ENCODE measurements at places on chromosomes 4 and X. TPM values are rescaled to one million over a fixed set of nuclear protein-coding genes. Genes with fewer than 3 reads are reported as not detected.
A peak's percentile ranks its signal among the peaks of the same experiment; 100 is the strongest.

The FAM47A gene
- polyA plus RNA-seq = not detected

The L1CAM gene
- polyA plus RNA-seq = 0.22 TPM

GRCh38 chr4:74768857-74769525, 25.3 kb downstream of the BTC start:
- H3K27ac ChIP-seq = no peak overlapping the region
- no peak for DNase-seq
- H3K36me3 ChIP-seq = no peaks in the 10 kb centered on the region
- H3K27me3 ChIP-seq = no peaks in the 10 kb centered on the region

GRCh38 chr4:30726090-30726675, 6.0 kb downstream of the PCDH7 start:
- H3K36me3 ChIP-seq = no peaks in the 10 kb centered on the region
- no peaks in the 10 kb centered on the region for H3K4me1 ChIP-seq
- H3K4me3 ChIP-seq = no peak overlapping the region

DNA sequence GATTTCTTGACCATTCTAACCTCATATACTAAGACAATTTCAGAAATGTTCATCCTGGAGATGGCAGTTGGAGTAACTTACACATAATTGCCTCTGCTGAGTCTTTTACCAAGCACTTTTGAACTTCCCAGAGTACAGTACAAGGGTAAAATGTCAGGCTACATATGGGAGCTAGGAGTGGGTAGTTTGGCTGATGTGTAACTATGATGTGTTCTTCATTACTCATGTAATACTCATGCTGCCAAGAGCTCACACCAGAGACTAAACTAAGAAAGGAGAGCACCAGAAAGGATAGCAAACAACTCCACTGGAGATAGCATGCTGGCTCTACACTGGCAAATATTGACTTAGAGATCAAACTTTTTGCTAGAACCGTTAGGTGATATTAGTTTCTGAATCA, 194.0 kb downstream of the PDGFRA start:
- no peaks in the 10 kb centered on the region for H3K36me3 ChIP-seq
- no peak overlapping the region for H3K4me3 ChIP-seq
- DNase-seq = no peak
- H3K27me3 ChIP-seq = no peaks in the 10 kb centered on the region
- H3K27ac ChIP-seq = no peak overlapping the region
- no peaks in the 10 kb centered on the region for H3K4me1 ChIP-seq

DNA sequence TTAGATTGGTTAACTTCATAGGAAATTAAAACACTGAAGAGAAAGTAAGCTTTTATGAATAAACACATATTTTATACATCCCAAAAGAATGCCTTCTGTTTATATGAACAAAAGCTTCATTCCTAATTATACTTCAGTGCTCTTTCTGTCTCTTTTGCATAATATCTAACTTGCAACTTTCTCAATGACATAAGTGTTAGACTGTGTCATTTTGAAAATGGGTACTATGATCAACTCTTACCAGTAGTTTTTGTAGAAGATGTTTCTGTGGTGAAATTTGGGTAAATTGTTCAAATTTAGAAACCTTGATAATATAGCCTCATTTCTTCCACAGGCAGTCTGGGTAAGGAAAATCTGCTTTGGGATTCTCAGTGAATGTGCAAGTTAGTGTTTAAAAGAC, 991.4 kb downstream of the CCSER1 start:
- no peaks in the 10 kb centered on the region for H3K27me3 ChIP-seq
- H3K27ac ChIP-seq = no peak overlapping the region
- no peak overlapping the region for H3K4me3 ChIP-seq
- H3K4me1 ChIP-seq = no peaks in the 10 kb centered on the region

- no peak for DNase-seq
- H3K27ac ChIP-seq = no peak overlapping the region
- H3K4me3 ChIP-seq = no peak overlapping the region
- H3K27me3 ChIP-seq = no peaks in the 10 kb centered on the region
These were observed 74.9 kb downstream of the MAB21L2 start for GRCh38 chr4:150656891-150657290.

GRCh38 chr4:155602351-155603140, 64.1 kb upstream of the GUCY1A1 start:
- no peaks in the 10 kb centered on the region for H3K27me3 ChIP-seq
- DNase-seq = no peak
- H3K36me3 ChIP-seq = no peaks in the 10 kb centered on the region

DNA sequence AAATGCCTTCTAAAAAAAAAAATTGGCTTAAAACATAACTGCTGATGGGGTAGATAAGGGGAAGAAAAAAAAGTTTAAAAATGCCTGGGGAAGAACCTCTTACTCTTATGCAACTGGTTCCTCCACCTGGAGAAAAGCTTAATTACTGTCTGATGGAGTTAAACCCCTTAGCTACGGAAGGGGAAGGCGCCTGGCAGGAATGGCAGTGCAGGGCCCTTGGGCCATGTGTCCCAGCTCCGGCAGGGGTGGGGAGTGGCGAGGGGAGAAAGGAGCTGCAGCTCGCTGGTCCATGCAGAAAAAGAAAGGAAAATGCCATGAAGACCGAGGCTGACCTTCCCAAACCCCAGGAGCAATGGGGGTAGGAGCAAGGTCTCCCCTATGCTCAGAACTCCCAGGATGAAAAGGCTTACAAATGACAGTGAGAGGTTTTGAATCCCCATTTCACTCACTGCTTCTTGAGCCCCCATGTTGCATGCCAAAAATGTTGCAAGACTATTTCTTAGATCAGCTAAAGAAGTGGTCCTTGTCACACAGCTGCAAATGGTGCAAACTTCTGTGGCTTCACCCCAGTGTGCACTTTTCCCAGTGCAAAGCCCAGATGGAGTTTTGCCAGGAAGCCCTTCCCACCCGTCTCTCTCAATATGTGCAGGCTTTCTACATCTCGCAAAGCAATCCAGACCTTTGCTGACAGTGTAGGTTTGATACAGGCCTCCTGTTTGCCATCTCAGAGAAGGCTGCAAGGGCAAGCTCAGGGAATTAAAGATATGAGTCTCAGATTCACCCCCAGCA, 204.8 kb upstream of the CT83 start:
- H3K4me1 ChIP-seq = no peaks in the 10 kb centered on the region
- no peak for DNase-seq
- H3K27ac ChIP-seq = no peak overlapping the region
- H3K4me3 ChIP-seq = no peak overlapping the region
- H3K36me3 ChIP-seq = no peaks in the 10 kb centered on the region
- no peaks in the 10 kb centered on the region for H3K27me3 ChIP-seq

- peaks cover 35% of the 10 kb centered on the region for H3K4me1 ChIP-seq
- no peaks in the 10 kb centered on the region for H3K36me3 ChIP-seq
- DNase-seq = no peak
- H3K27ac ChIP-seq = peak overlapping the region; percentile 85
These were observed 593 bp upstream of the JAKMIP1 start for GRCh38 chr4:6200922-6201362.

- H3K27me3 ChIP-seq = 0 out of 2 replicates have a peak, but pooled peaks cover 1% of the 10 kb centered on the region
- no peak for DNase-seq
- H3K4me1 ChIP-seq = no peaks in the 10 kb centered on the region
- H3K4me3 ChIP-seq = no peak overlapping the region
- H3K27ac ChIP-seq = no peak overlapping the region
These were observed 71.9 kb upstream of the PHOX2B start for GRCh38 chr4:41820473-41820872.
